ENCODE measurements at places on chromosomes 1 and 21.

DNA sequence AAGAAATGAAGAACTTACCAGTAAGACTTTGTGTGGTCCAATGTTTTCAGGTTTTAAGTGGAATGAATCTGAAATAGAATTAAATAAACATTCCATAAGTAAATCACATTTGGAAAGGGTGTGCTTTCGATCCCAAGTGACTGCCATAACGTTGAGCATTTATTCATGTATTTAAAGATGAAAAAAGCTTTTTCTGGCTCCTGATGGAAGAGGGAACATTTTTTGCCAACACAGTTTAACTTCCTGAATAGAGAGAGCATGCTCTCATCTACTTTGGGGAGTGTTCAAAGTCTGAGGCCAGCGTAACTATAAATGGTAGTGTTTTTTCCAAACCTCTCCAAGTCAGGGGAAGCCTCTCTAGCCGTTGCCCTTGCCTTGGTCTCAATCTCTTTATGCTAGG, 55.8 kb downstream of the GNG12 start:
- H3K4me1 ChIP-seq = no peaks in the 10 kb centered on the region
- DNase-seq = no peak
- H3K27ac ChIP-seq = no peak overlapping the region

GRCh38 chr21:39730418-39731157, 14.4 kb upstream of the IGSF5 start:
- DNase-seq = no peak
- no peak overlapping the region for H3K4me3 ChIP-seq
- no peaks in the 10 kb centered on the region for H3K4me1 ChIP-seq
- no peaks in the 10 kb centered on the region for H3K36me3 ChIP-seq
- H3K27me3 ChIP-seq = no peaks in the 10 kb centered on the region

- H3K27me3 ChIP-seq = peaks cover 9% of the 10 kb centered on the region
- no peaks in the 10 kb centered on the region for H3K36me3 ChIP-seq
- DNase-seq = no peak
Measured at GRCh38 chr1:94011709-94012595, 102.7 kb upstream of the GCLM start.

DNA sequence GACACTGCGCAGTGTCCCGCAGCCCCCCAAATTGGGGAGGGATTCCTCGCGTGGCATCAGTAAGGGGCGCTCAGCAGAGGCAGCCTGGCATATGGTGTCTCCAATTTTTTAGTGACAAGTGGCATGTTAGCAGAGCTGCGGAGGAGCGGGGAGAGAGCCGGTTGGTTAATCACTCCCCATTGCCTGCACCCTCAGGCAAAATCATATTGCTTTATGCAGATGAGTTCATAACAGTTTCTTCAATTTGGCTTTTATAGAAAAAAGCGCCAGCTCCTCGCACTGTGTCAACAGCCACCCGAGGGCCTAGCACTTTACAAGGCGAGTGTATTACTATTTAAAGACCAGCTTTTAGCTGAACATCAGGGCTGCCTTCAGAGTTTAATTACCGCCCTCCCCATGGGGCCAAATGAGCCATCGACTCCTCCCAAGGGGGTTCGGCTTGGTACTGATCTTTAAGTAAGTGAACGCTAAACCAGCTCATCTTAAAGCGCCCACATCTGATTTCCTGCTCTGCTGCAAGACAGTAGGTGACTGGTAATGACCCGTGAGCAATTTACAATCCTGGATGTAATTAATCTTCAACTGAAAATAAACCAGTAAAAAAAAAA, 298.9 kb downstream of the DSCAM start:
- H3K36me3 ChIP-seq = no peaks in the 10 kb centered on the region
- no peak overlapping the region for H3K4me3 ChIP-seq
- no peak for DNase-seq
- no peak overlapping the region for H3K27ac ChIP-seq

- no peaks in the 10 kb centered on the region for H3K4me1 ChIP-seq
- H3K27ac ChIP-seq = no peak overlapping the region
- no peak overlapping the region for H3K4me3 ChIP-seq
Measured at GRCh38 chr1:14138135-14138506, 438.1 kb downstream of the PRDM2 start.

DNA sequence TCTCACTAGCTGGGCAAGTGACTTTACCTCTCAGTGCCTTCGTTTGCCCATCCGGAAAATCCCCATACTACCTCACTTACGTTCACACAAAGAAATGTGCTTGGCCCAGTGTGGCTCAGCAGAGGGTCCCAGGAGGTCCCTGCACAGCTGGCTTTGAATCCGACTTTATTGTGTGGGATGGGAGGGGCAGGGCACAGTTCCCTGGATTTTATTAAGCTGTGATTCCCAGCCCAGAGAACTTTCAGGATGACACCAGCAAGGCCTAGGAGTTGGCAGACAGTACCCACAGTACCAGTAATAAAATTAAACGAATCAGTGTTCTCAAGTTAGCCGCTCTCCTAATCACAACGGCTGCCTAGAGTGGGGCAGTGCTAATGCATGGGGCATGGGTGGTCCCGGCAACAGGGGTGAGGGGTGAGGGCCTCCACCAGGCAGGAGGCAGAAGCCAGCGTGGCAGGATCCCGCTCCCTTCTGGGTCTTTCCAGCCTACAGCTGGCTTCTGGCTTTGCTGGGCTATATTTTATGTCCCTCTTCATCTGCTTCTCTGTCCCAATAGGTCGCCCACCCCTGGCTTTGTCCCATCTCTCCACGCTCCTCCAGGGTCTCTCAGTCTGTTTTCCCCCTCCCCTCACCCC, 74.9 kb downstream of the VWA5B1 start:
- H3K4me1 ChIP-seq = no peaks in the 10 kb centered on the region
- no peak for DNase-seq
- H3K27ac ChIP-seq = no peak overlapping the region
- no peak overlapping the region for H3K4me3 ChIP-seq

DNA sequence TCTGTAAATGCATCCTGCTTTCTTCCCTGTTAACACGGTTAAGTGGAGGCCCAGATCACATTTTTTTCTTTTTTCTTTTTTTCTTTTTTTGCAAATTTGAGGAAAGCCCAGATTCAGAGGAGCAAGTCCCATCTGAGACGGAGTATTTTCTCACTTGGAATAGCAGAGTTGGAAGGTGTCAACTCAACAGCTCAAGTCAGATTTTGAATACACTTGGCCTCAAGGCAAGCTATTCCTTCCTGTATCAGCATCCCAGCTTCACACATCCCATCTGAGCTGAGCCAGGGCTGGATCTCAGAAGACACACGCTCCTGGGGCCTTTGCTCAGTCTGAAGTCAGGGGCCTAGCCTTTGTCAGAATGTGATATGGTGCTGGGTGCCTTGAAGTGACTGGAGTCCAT, 11.5 kb upstream of the TNR start:
- H3K4me3 ChIP-seq = no peak overlapping the region
- H3K36me3 ChIP-seq = no peaks in the 10 kb centered on the region
- H3K27ac ChIP-seq = no peak overlapping the region
- no peaks in the 10 kb centered on the region for H3K4me1 ChIP-seq
- no peak for DNase-seq
- H3K27me3 ChIP-seq = no peaks in the 10 kb centered on the region

- no peak overlapping the region for H3K27ac ChIP-seq
- peak overlapping the region; percentile 64 for H3K4me3 ChIP-seq
- no peaks in the 10 kb centered on the region for H3K27me3 ChIP-seq
- DNase-seq = peak; percentile 14
- H3K36me3 ChIP-seq = no peaks in the 10 kb centered on the region
Measured at GRCh38 chr1:151612501-151613281, 841 bp downstream of the SNX27 start.

DNA sequence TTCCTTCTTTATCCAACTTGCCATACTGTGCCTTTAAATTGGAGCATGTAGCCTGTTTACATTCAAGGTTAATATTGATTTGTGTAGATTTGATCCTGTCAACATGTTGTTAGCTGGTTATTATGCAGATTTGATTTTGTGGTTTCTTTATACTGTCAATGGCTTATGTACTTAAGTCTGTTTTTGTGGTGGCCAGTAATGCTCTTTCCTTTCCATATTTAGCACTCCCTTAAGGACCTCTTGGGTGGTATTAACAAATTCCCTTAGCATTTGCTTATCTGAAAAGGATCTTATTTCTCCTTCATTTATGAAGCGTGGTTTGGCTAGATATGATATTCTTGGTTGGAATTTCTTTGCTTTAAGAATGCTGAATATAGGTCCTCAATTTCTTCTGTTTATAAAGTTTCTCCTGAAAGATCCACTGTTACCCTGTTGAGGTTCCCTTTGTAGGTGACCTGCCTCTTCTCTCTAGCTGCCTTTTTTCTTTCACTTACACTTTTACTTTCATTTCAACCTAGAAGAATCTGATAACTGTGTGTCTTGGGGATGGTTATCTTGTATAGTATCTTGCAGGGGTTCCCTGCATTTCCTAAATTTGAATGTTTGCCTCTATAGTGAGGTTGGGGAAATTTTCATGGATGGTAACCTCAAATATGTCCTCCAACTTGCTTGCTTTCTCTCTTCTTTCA, 86.9 kb upstream of the NEGR1 start:
- peaks cover 2% of the 10 kb centered on the region for H3K4me1 ChIP-seq
- no peak for DNase-seq
- no peaks in the 10 kb centered on the region for H3K36me3 ChIP-seq
- no peak overlapping the region for H3K4me3 ChIP-seq

- no peak overlapping the region for H3K27ac ChIP-seq
- H3K4me3 ChIP-seq = no peak overlapping the region
- no peak for DNase-seq
Measured at GRCh38 chr1:93690921-93691789, 9.5 kb upstream of the BCAR3 start.

- H3K27me3 ChIP-seq = no peaks in the 10 kb centered on the region
- no peaks in the 10 kb centered on the region for H3K36me3 ChIP-seq
- H3K4me1 ChIP-seq = no peaks in the 10 kb centered on the region
Measured at GRCh38 chr1:50832167-50832566, 127.9 kb downstream of the FAF1 start.

DNA sequence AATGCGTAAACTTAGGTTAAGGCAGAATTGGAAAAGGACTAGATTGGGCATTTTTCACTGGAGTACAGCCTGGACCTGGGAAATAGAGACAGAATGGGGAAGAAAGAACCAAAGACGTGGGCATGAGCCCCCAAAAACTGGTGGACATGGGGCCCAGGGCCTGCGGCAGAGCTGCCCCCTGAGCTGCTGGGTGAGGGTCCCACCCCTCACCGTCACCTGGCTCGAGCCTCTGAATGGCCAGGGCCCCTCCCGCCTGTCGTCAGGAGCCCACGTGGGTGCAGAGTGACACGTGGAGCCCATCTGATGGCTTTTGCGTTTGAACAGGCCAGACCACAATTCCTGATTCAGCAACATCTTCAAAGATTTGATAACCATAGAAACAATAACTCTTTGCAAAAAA, 360.9 kb upstream of the VAMP3 start:
- no peaks in the 10 kb centered on the region for H3K27me3 ChIP-seq
- no peaks in the 10 kb centered on the region for H3K36me3 ChIP-seq
- DNase-seq = no peak
- no peak overlapping the region for H3K27ac ChIP-seq
- no peak overlapping the region for H3K4me3 ChIP-seq

GRCh38 chr21:18499761-18500376, 96.3 kb upstream of the TMPRSS15 start:
- no peaks in the 10 kb centered on the region for H3K27me3 ChIP-seq
- no peak for DNase-seq
- H3K36me3 ChIP-seq = no peaks in the 10 kb centered on the region
- peaks cover 6% of the 10 kb centered on the region for H3K4me1 ChIP-seq
- no peak overlapping the region for H3K4me3 ChIP-seq
- no peak overlapping the region for H3K27ac ChIP-seq

- no peaks in the 10 kb centered on the region for H3K36me3 ChIP-seq
- H3K4me3 ChIP-seq = no peak overlapping the region
- DNase-seq = no peak
- no peaks in the 10 kb centered on the region for H3K4me1 ChIP-seq
- H3K27ac ChIP-seq = no peak overlapping the region
Measured at GRCh38 chr1:187396226-187396625, 567.5 kb downstream of the PLA2G4A start.

DNA sequence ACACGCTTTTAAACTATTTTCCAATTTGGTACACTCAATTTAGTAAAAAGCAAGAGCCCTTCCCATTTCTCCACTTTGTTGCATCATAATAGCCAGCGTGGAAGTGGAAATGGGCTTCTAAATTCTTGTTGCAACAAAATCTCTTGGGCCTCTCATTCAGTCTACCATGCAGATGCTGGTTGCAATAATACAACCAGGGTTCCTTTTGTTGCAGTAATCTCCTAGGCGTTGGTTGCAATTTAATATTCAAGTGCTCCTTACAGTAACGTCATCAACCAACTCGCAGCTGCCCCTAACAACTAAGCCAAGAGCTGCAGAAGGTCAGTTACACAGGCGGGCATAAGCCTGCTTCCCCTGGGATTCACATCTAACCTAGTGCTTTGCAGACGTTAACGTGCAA, 2.7 kb upstream of the HDGF start:
- DNase-seq = no peak
- no peaks in the 10 kb centered on the region for H3K36me3 ChIP-seq
- H3K27me3 ChIP-seq = no peaks in the 10 kb centered on the region
- no peak overlapping the region for H3K27ac ChIP-seq
- peaks cover 20% of the 10 kb centered on the region for H3K4me1 ChIP-seq
- no peak overlapping the region for H3K4me3 ChIP-seq

DNA sequence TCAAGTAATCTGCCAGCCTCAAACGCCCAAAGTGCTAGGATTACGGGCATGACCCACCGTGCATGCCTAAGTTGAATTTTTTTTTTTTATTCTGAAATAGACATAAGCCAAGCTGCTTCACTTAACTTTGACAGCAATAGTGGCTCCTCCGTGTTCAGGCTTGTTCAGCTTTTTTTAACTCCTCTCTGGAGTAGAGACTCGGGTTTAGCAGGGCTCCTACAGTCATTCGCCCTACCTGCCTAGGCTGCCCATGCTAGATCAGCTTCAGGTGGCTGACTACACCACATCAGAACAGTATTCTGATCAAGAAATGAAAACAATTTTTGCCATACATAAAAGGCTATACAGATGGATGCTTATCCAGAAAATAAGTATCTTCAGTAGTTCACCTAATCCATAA, 14.7 kb downstream of the ARID4B start:
- no peaks in the 10 kb centered on the region for H3K27me3 ChIP-seq
- H3K4me1 ChIP-seq = peaks cover 26% of the 10 kb centered on the region
- no peaks in the 10 kb centered on the region for H3K36me3 ChIP-seq
- H3K4me3 ChIP-seq = no peak overlapping the region

DNA sequence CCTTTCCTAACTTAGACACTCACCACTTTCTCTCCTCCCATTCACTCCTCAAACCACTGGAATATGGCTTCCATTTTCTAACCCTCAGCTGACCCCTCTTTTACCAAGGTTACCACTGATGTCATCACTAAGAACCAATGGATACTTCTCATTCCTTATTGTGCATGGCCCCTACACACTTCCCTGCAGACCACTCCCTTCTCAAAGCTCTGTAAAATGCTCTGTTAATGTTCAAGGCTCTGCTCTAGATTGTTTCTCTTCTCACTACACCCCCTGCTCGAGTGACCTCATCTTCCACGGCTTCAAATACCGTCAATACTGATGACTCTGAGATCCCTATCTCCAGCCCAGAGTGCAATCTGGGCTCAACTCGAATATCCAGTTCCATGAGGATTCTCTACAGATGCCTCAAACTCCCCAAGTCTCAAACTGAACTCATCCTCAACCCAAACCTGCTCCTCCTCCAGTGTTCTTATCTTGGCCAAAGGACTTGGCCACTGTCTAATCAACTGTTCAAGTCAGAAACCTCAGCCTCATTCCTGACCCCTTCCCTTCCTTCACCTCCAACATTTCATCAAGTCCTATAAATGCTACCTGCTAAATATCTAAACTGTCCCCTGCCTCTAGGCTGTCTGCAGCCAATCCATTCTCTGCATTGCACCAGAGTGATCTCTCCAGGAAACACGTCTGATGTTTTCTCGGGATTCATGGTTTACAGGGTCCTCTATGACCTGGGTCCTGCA, 41.3 kb upstream of the BMP8B start:
- DNase-seq = no peak
- H3K4me3 ChIP-seq = no peak overlapping the region
- peaks cover 3% of the 10 kb centered on the region for H3K27me3 ChIP-seq
- H3K4me1 ChIP-seq = no peaks in the 10 kb centered on the region

Measured in T-cell (primary cell).